ENCODE measurements at places on chromosomes 5 and 9. TPM values are rescaled to one million over a fixed set of nuclear protein-coding genes. Genes with fewer than 3 reads are reported as not detected.

DNA sequence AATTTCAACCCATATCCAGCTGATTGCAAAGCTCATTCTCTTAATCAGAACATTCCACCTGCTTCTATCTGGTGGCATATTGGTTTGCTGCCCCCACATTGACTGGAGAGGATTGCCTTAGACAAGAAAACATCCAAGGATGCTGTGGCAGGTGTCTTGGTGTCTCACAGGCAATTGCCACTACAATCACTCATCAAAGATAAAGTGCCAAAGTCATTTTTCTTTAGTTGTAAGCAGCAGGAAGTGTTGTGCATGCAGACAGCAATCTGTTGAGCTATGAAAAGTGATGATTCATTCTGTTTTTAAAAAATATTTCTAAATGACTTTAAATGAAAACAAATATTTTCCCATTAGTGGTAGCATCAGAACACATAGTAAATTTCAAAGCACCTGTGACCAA is 53.9 kb downstream of the CDH6 start:
- no peak overlapping the region for H3K27ac ChIP-seq
- DNase-seq: no peak
- H3K36me3 ChIP-seq: no peaks in the 10 kb centered on the region
- H3K27me3 ChIP-seq: no peaks in the 10 kb centered on the region
- H3K4me3 ChIP-seq: no peak overlapping the region
- no peaks in the 10 kb centered on the region for H3K4me1 ChIP-seq

- H3K4me1 ChIP-seq: no peaks in the 10 kb centered on the region
- H3K27me3 ChIP-seq: no peaks in the 10 kb centered on the region
- no peak overlapping the region for H3K27ac ChIP-seq
- H3K4me3 ChIP-seq: no peak overlapping the region
- DNase-seq: no peak
- no peaks in the 10 kb centered on the region for H3K36me3 ChIP-seq
Measured at GRCh38 chr5:4676934-4677333, 463.2 kb upstream of the ADAMTS16 start.

GRCh38 chr5:107557051-107557658 is 113.6 kb downstream of the EFNA5 start:
- no peaks in the 10 kb centered on the region for H3K27me3 ChIP-seq
- H3K4me1 ChIP-seq: no peaks in the 10 kb centered on the region
- H3K4me3 ChIP-seq: no peak overlapping the region
- DNase-seq: no peak
- H3K36me3 ChIP-seq: no peaks in the 10 kb centered on the region
- H3K27ac ChIP-seq: no peak overlapping the region

The ADRB2 gene
- polyA plus RNA-seq: 25.7 TPM

DNA sequence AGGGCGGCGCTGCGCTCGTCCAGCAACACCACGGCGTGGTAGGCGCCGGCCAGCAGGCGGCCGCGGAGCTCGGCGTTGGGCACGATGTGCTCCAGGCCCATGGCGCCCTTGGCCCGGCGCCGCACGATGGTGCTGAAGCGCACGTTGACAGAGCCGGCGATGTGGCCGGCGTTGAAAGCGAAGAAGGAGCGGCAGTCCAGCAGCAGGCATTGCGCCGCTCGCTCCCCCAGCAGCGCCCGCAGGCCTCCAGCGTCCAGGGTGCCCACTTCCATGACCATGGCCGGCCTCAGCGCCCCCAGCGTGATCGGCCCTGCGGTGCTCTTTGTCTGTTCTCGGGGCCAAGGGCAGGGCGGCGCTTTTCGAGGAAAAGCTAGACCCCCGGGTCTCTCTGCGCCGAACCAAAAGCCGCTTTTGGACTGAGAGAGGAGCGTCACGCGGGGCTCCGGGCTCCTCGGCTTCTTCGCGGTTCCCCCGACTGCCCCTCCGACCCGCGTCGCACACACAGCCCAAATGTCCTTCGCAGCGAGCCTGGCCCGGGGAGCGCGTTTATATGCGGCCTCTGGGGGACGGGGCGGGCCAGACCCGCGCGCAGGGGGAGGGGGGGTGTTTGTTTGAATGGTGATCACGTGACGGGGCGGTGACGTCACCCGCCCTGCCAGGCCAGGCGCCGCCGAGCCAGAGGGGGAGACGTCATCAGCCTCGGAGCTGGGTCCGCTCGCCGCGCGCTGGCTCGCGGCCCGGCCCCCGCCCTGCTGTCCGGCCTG is at the start of gene DUSP1:
Gene DUSP1 (minus strand): TSS at position 521 of the 764 bp plus-strand sequence. CDS start 243 bp downstream, at position 278.
- H3K36me3 ChIP-seq: peaks cover 16% of the 10 kb centered on the region
- peak within 1 kb of the TSS; percentile 87 for H3K4me3 ChIP-seq
- peak within 1 kb of the TSS; percentile 100 for H3K27ac ChIP-seq

The CRHBP gene
- polyA plus RNA-seq: not detected

DNA sequence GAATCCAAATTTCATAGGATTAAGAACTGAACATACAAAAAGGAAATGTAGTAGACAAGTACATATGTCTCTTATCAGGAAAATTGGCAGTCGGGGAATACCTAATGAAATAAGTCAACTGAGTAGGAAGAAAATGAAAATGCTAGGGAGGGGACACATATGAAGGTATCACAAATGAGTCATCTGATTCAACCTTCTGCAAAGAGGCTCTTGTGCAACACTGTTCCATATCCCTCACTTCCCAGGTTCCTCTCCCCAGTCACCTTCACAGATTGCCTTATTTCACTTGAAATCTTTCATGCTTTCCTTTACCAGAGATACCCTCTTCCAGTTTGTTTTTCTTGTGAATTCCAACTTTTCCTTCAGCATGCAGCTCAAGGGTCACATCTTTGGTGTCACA is 139.0 kb downstream of the RFX3 start:
- H3K4me3 ChIP-seq: no peak overlapping the region
- no peaks in the 10 kb centered on the region for H3K36me3 ChIP-seq
- no peak for DNase-seq
- H3K27me3 ChIP-seq: no peaks in the 10 kb centered on the region

DNA sequence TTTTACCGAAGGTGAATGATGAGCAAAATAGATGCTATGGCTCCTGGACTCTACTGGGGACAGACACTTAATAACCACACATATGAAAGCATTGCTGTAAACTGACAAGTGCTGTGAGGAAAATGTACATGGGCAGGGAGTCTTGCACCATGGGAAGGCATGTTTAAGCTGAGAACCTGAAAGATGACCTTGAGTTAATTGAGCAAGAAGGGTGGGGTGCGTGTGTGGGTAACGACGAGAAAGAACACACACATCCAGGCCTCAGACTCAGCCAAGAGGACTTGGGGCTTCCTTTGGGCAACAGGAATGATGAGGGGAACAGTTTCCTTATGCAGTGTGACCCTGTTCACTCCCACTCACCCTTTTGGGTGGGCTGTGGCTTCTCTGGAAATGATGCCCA is 73.1 kb downstream of the HSPA4 start:
- H3K27me3 ChIP-seq: no peaks in the 10 kb centered on the region
- H3K36me3 ChIP-seq: no peaks in the 10 kb centered on the region
- H3K27ac ChIP-seq: no peak overlapping the region
- DNase-seq: no peak
- H3K4me1 ChIP-seq: no peaks in the 10 kb centered on the region

The HARS1 gene
- polyA plus RNA-seq: 63.6 TPM

DNA sequence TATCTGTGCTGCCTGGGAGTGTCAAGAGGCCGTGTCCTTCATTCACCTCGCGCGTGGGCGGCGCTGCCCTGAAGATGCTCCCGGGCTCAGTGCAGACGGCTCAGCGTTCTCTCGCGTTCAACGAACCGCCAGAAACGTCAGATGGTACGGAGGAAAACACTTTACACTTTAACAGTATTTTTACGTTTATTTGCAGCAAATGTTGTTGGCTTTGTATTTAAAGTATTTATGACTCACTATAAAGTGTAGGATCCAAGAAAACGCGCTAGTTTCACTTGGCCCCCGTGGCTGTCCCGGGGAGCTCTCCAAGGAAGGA is 544 bp upstream of the ERCC6L2 start:
- H3K27ac ChIP-seq: no peak overlapping the region
- peak; percentile 63 for DNase-seq
- peaks cover 17% of the 10 kb centered on the region for H3K4me1 ChIP-seq
- no peaks in the 10 kb centered on the region for H3K27me3 ChIP-seq

DNA sequence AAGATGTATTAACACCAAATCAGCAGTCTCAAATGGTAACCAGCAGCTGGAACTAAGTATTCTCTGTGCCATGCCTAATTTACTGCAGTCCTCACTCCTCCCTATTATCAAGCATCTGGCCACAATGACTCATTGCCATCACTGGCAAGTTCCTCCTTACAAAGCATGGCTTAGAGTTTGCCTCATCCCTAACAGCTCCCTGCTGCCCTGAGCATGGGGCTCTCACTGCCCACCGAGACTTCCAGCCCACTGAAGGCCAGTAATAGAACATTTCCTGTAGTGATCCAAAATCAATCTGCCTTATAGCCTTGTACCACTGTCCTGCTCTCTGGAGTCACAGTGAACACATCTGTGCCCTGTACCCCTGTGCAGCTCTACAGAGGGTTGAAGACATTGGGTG is 211.9 kb upstream of the TRIM32 start:
- no peak overlapping the region for H3K4me3 ChIP-seq
- no peaks in the 10 kb centered on the region for H3K4me1 ChIP-seq
- H3K36me3 ChIP-seq: no peaks in the 10 kb centered on the region
- DNase-seq: no peak
- H3K27ac ChIP-seq: no peak overlapping the region

GRCh38 chr5:74476819-74477453 is 163.6 kb downstream of the ENC1 start:
- H3K36me3 ChIP-seq: no peaks in the 10 kb centered on the region
- H3K4me3 ChIP-seq: no peak overlapping the region
- H3K4me1 ChIP-seq: no peaks in the 10 kb centered on the region
